Right ventricle myocardium superior (tissue), 1 donor: ENCODE measurements at places on chromosomes 6 and 20. TPM values are rescaled to one million over a fixed set of nuclear protein-coding genes. Genes with fewer than 3 reads are reported as not detected.

The GPR63 gene
- 0.40 TPM for total RNA-seq

The GLP1R gene
- total RNA-seq, result 6.5 TPM

The FAM217A gene
- not detected for total RNA-seq

The EGFL8 gene
- total RNA-seq, result 6.1 TPM

The PEX6 gene
- total RNA-seq, result 27.1 TPM
